Thyroid gland (tissue), 4 donors: ENCODE measurements at places on chromosomes 1 and 21. TPM values are rescaled to one million over a fixed set of nuclear protein-coding genes. Genes with fewer than 3 reads are reported as not detected.
A peak's percentile ranks its signal among the peaks of the same experiment; 100 is the strongest.

CLIC6 gene
- 11.0 TPM for total RNA-seq

DNA sequence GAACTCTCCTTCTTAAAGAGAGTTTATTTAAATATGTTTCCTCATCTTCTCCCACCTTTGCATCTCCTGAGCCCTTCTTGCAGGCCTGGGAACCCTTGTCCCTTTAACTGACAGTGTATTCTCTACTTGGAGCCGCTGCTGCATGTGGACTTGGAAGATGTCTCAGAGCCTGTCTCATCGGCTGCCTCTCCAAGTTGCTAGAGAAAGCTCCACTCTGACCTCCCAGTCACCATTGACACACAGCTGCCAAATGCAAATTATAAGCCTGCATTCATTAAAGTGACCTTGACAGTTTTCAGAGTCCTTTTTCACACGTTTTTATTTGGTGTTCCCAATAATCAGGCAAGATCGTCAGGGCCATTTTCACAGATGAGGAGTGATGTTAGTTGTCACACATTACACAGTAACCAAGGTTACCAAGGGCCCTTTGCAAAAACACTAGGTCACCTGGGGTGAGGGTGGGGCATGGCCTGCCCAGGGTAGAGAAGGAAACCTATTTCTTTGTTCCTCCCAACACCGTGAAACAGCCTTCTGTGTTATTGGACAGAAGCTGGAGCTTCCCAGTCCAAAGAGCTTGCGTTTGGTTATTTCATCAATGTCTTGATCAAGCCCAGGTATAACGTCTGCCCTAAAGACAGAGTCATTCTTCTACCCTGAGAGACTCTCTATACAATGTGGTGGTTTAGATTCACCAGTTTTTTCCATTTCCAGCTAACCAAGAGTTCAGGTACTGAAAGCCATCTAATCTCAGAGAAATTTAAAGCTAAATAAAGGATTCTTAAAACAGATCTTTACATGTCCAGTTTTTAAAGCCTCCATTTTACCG lies 164.1 kb downstream of the GALNT2 start:
- peaks cover 22% of the 10 kb centered on the region for H3K4me1 ChIP-seq
- no peak overlapping the region for H3K4me3 ChIP-seq
- no peaks in the 10 kb centered on the region for H3K36me3 ChIP-seq
- no peaks in the 10 kb centered on the region for H3K27me3 ChIP-seq
- no peak for DNase-seq
- no peak overlapping the region for H3K27ac ChIP-seq

- H3K4me1 ChIP-seq = peaks cover 8% of the 10 kb centered on the region
- H3K27me3 ChIP-seq = no peaks in the 10 kb centered on the region
- H3K27ac ChIP-seq = no peak overlapping the region
- no peak for DNase-seq
- H3K4me3 ChIP-seq = no peak overlapping the region
Observed at GRCh38 chr1:192766009-192766625, 42.7 kb upstream of the RGS2 start.

ZBTB8A gene
- 14.0 TPM for total RNA-seq

DNA sequence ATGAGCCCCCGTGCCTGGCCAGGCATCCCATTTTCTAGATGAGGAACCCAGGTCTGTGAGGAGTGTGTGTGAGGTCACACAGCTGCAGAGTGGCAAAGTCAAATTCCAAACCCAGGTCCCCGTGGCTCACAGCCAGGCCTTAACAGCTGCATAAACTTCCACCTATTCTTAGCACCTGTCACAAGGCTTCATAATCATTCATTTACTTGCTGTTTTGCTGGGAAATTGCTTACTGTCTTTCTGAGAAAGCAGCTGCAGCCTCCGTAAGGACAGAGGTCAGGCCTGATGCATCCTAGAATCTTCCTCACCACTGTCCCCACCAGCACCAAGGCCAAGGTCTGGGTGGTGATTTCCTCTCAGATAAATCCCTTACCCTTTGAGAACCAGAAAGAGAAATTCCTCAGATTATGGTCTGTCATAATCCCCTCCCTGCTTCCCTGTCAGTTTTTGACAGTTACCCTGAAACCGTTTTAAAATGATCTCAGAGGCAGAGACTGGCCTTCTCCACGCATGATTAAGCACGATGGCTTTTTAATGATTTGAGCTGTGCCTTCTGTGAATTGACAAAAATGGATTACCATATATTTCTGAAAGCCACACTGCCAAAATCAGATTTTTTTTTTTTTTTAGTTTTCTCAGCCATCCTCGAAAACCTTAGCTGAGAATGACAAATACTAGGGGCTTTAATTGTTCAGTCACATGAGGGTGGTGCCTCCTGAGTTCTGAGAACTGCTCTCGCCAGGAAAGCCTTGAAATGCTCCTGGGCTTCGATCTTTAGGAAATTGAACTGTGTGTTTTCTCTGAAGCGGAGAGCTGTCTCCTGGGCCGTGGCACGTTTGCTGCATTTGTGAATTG lies 70.0 kb upstream of the SELENON start:
- H3K4me3 ChIP-seq = no peak overlapping the region
- H3K36me3 ChIP-seq = no peaks in the 10 kb centered on the region
- H3K27ac ChIP-seq = peak overlapping the region; percentile 83
- H3K4me1 ChIP-seq = peaks cover 87% of the 10 kb centered on the region
- no peak for DNase-seq

NTNG1 gene
- total RNA-seq = 0.56 TPM
